ENCODE measurements at places on chromosomes 11 and 22.

- no peak for DNase-seq
These were observed 16.1 kb upstream of the BRSK2 start for GRCh38 chr11:1373536-1374214.

DNA sequence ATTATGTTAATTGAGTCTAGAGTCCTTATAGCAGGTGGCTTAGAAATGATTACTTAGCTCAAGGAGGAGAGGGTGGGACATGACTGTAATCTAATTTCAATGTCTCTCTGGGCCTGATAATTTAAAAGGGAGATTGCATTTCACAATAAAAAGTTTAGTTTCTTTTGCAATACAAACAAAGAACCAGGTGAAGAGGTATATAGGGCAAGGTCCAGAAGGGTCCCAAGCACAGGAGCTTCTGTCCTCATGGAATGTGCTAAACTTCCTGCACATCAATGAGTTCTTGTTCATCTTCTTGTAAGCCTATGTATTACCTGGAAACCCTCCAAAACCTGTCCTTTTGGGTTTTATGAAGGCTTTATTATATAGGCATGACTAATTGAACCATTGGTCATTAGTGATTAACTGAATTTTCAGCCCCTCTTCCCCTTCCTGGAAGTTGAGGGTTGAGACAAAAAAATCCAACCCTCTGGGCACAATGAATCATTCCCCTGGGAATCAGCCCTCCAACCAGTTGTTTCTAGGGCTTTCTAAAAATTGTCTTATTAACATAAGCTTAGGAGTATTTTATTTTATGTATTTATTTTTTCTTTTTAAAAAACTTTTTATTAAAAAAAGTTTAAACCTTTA, 37.6 kb downstream of the MS4A2 start:
- no peak for DNase-seq

DNA sequence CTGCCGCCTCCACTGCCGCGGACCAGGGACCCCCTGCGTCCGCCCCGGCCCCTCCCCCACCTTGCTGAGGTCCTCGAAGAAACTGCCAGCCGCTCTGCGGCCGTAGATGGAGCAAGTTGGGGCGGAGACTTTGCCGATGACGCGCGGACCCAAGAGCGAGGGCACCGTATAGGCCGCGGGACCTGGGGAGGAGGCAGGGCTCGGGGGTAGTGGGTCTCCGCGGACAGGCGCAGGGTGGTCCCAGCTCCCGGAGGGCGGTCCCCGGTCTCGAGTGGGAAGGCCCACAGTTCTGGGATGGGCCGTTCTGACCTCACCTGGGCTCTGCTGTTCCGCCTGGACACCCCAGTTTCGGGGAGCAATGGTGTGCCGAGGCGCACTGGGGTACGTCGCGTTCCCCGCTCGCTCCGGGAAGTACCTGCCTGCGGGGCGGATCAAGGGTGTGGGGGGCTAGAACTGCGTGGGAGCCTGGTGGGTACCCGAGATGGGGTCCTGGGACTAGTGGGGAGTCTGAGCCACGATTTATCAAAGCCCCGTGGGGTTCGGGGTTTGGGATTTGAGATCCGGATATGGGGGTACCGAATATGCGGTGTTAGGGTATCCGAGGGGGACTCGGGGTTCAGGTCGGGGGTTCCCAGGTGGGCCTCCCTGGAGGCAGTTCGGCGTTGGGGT, 1.2 kb upstream of the TYMP start:
- peak; percentile 76 for DNase-seq

DNA sequence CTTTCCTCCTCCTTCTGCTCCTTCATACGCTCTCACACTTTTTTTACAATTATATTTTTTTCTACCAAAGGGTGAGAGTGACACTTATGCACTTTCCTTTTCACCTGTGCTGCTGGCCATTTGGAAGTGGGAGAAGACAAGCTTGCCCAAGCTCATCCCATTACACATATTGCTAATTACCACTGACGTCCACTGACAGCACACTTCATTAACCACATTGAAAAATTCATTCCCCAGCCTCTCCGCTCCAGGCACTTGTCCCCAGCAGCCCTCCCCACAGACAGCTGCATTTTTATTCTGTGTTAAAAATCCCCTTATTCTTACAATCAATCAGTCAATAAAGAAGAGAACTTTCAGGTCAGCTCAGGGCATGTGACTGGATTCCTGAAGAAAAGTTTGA, 175.1 kb downstream of the LRRC4C start:
- no peak for DNase-seq

DNA sequence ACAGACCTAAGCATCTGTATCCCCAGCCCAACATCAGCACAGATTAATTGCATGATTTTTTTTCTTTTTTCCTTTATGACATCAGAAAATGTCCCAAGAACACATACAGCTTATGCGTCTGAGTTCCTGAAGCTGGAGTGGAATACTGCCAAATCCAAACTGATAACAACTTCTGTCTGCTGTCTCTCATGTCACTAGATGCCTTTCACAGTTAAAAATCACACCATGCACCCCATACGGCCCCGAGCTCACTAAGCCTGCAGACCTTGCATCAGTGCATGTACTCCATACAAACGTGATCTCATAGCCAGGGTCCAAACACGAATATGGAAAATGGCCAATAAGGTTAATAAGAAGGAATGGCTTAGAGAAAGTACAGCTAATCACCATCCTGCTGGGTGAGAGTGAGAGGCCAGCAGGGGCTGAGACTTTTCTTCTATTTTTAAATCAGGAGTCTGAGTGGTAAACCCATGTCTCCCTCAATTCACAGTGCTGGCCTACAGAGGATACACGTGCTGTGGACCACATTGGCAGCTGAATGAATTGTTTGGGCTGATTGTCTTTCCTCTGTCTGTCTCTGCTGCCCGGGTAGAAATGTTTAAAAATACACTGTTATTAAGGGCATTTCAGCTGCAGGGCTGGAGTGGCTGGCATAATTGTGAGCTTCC, 350.6 kb upstream of the RAG2 start:
- DNase-seq = no peak

DNA sequence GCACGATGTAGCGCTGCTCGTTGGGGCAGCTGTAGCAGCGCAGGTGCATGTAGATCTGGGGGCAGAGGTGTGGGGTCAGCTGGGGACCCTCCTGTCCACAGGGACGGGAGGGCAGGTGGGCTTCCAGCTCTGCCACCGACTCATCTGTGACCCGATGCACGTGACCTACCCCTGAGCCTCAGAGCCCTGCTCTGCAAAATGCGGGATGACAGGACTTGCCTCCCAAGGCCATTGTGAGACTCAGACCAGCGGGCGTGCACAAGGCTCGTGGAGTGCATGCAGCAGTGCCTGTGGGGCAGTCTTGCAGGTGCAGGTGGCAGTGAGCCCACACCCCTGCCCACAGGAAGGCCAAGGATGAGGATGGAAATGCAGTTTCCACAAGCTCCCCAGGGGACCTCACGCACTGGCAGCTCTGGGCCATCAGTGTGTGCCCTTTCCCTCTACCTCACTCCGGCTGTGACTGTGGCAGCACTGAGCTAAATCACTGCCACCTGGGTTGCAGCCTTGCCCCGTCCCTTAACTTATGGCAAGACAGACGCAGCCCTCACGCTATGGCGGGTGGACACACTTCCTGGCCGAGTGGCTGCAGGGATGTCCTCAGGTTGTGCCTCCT, 26.7 kb downstream of the TMEM184B start:
- DNase-seq = no peak

DNA sequence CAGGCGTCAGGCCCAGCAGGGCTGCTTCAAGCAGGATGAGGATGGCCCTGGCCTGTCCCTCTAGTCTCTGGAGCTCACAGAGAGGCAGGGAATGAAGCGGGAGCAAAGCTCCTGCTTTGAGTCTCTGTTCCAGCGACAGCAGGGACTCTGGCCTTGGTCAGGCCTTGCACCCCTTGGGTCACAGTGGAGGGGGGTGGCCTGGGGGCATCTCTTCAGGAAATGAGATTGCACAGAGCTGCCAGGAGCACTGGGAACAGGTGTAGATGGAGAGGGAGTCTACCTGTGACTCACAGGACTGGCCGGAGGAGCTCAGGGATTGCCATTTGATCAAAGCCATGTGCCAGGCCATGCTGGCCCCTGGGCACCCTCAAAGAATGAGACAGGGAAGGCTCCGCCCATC, 1.6 kb downstream of the ANO1 start:
- no peak for DNase-seq

DNA sequence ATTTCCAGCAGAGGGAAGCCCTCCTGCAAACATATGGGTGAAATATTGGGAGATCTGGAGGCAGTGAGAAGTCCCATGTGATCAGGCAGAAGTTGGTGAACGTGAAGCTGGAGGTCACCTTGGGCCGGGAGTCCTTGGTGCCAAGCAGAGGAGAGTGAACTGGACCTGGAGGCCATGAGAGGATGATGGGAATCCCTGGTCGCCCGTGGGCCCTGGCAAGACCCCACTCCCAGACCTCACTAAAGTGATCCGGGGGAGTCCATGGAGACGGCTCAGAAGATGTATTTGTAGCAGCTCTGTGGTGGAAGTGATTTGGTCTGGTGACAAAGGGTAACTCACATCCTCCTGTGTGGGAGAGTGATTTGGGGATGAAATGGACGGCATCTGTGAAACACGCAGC, 71.0 kb downstream of the ARHGAP8 start:
- DNase-seq = no peak

DNA sequence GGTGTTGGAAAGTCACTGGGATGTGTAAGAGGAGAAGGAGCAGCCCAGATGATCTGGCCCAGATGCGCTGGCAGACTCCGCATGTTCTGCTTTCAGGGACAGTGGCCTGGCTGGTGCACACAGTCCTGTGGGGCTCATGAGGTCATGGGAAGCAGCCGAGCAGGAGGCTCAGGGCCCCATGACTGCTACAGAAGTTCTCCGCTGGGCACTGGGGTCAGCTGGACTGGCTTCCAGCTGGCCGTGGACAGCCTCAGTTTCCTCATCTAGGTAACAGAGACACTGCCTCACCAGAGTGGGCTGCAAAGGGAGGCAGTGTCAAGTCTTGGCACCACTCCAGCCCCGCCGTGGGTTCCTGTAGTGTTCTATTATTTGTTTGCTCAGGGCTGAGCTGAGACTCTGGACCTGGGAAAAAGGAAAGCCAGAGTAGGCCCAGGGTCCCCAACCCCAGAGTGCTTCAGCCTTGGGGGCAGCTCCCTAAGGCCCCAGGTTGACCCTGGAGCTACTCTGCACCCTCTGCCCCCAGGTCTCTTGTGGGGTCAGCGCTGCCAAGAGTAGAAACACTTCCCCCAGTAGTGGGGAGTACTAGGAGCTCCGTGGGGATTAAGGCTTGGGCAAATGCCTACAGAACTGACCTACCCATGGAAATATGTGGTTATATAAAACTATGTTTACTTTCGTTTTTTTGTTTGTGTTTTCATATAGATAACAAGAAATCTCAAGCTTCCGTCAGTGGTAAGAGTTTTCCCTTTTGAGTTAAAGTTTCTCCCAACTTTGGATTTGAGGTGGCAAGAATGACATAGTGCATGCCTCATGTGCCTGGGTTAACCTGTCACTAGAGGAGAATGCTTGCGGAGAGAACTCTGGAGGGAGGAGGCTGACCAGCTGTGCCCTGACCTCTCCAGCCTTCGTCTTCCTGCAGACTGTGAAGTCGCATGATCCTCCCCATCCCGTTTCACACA, 45.3 kb downstream of the MED15 start:
- no peak for DNase-seq

DNA sequence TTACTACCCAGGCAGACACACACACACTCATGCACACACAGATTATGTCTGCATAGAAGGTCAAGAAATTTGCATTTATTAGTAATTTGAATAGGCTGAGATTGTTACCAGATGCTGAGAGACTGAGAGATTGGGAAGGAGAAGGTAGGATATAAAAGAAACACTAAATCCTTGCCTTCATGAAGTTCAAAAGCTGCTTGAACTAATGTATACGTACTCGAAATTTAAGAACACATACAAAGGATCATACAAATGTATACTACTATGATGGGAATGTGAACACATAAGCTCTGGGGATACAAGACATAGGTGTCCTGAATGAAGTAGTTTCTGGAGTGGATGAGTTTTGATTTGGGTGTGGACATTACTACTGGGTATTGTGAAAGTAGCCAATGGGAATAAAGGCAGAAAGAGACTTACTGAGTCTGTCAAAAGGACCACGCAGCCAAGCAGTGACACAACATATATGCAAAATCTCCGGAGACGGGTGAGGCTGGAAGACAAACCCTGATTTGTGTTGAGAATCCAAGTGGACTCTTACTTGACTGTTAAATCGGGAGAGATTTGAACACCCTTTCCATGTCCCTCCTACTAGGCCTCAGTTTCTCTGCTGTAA, 7.3 kb upstream of the PKNOX2 start:
- no peak for DNase-seq

- DNase-seq = no peak
These were observed 9.5 kb downstream of the BCL9L start for GRCh38 chr11:118915941-118916841.

DNA sequence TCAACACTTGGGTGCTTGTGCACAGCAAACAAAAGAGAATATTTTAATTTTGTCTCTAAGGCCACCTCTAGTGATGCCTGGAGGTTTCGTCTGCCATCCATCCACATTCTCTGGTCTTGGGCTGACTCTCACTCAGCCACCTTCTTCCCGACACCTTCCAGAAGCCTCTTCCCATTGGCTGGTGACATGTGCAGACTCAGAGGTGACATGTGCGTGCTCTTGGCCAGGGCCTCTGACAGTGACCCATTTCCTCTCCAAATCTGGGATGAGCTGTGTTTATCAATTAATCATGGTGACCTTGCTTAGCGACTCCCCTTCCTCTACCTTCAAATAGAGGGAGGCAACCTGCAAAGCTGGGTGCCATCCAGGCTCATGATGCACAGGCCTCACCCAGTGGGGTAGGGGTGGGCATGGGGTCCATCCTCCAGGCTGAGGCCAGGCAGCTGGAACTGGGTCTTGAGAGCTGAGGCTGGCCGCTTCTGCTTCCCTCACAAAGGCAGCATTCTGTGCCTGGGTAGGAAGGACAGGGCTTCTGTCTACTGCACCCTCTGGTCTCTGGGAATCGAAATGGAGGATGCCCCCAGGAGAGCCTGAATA, 91.8 kb downstream of the DHCR7 start:
- no peak for DNase-seq

DNA sequence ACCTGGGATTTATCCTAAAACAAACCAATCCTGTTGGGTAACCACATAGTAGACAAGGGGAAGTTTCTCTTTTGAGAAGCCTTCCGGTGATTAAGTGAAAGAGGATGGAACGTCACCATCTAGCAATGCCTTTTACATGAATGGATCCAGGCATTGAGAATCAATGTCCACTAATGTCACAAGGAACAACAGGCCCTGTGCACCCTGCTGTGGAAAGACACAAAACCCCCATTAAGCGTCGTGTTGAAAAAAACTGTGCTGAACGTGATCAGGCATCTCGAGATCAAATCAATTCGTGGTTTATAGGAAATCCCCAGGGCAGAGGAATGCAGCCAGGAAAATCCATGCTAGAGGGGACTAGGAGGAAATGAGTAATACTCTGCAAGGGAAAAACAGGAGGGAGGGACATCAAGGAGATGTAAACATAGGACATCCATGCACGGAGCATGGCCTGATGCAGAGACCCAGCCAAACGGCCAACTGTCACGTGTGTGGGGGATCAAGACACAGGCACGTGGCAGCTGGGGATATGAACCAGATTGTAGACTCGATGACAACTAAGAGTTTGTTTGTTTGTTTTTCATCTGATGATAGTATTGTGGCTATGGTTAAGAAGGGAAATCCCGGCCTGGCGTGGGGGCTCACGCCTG, 38.6 kb upstream of the CARS1 start:
- DNase-seq = no peak

- DNase-seq = no peak
These were observed 645 bp downstream of the RNF121 start for GRCh38 chr11:71929491-71929890.

- DNase-seq = no peak
These were observed 232.0 kb upstream of the ZBED5 start for GRCh38 chr11:11089805-11090204.

- no peak for DNase-seq
These were observed 46.2 kb downstream of the CSNK2A3 start for GRCh38 chr11:11306855-11307254.

Data from activated CD4-positive, alpha-beta T cell treated with anti-CD3 and anti-CD28 coated beads, Interleukin-2, amount 50 U/mL, for 24 hours (primary cell).